ENCODE measurements at places on chromosomes 5 and 9.
A peak's percentile ranks its signal among the peaks of the same experiment; 100 is the strongest.

GRCh38 chr9:77176106-77176505 lies 1.2 kb upstream of the VPS13A start:
- DNase-seq = no peak

DNA sequence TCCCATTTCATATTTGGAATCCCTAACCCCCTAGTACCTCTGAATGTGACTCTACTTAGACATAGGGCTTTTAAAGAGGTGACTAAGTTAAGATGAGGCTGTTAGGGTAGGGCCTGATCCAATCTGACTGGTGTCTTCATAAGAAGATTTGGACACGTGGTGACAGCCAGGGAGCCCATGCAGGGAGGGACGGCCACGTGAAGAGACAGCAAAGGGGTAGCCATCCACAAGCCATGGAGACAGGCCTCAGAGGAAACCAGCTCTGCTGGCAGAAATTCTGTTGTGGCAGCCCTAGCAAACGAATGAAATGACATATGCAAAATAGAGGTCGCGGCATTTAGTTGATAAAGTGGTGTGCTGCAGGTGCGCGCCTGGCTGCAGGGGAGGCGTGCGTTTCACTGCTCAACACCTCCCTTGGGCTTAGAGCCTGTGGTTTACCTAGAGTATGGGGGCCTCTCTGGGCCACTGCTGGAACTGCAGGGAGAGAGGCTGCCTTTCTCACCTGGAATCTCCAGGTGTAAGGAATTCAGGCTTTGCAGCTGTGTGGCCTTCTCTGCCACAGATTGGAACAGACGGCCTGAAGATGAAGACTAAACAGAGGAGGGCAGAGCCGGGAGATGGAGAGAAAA lies 7.1 kb upstream of the AFAP1L1 start:
- DNase-seq = peak; percentile 62

DNA sequence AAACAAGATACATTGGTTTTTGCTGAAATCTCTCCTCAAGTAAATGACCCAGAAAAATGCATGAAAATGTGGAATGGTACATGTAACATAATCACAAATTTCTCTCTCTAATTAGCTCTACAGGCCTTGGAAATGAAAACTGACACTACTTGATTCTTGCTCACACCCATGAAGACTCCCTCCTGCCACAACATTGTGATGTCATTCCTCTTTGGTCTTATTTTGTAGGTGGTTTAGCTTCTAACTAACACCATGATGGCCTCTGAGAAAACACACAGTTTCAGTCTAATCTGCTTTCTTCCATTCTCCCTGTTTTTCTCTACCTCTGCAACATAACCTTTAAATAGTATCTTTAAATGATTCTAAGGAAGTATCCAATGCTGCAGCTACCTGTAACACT lies 78.6 kb upstream of the FAM174A start:
- no peak for DNase-seq

DNA sequence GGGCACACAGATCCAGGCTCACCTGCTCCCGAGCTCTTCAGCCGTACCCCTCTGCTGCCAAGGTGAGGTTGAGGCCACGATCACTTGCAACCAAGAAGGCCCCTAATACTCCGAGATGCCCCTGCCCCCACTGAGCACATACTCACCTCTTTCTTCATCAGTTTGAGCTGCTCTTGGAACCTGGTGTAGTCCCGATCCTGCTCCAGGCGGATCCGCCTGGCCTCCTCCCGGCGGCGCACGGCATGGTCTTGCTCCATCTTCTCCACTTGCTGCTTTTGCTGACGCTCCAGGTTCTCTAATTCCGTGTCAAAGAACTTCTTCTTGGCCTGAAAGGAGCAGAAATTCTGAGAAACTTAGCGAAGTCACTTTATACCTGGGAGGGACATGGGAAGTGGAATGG lies 75.7 kb upstream of the FBXW11 start:
- DNase-seq = no peak

DNA sequence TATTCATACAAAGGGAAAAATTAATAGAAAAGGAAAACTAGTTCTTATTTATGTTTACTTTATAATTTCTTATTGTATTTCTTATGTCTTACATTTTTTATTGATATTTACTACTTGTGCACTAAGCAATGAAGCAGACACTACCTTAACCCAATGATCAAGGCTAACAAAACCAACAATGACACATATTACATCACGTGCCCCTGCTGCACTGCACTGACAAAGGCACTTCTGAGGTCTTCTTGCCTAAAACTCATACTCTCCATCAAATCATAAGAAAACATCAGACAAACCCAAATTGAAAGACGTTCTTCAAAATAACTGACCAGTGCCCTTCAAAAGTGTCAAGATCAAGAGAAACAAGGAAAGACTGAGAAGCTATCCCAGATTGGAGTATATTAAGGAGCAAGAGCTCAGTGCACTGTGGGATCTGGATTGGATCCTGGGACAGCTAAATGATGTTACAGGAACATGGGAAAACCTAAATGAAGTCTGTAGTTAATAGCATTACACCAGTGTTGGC lies 230.9 kb downstream of the AUH start:
- DNase-seq = no peak

GRCh38 chr5:170795154-170795553 lies 11.6 kb downstream of the GABRP start:
- no peak for DNase-seq

DNA sequence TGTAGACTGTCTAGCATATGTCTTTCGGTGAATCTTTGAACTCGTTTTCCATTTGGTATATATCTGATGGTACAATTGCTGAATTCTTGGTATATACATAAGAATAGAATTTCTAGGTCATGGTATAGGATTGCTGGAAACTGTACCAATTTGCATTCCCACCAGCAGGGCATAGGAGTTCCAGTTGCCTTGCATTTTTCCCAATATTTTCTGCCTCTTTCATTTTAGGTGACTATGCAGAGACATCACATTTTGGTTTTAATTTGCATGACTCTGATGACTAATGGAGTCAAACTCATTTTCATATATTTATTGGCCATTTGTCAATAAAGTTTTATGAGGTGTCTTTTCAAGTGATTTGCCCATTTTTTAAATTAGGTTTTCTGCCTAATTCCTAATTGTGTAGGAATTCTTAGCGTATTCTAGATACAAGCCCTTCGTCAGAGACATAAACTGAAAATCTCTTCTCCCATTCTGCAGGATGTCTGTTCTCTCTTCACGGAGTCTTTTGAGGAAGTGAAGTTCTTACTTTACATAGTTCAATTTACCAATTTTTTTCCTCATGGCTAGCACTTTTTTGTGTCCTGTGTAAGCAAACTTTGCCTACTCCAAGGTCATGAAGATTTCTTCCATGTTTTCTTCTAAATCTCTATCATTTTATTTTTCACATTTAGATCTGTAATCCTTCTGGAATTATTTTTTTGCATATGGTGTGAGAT lies 28.9 kb upstream of the PDCD1LG2 start:
- no peak for DNase-seq

DNA sequence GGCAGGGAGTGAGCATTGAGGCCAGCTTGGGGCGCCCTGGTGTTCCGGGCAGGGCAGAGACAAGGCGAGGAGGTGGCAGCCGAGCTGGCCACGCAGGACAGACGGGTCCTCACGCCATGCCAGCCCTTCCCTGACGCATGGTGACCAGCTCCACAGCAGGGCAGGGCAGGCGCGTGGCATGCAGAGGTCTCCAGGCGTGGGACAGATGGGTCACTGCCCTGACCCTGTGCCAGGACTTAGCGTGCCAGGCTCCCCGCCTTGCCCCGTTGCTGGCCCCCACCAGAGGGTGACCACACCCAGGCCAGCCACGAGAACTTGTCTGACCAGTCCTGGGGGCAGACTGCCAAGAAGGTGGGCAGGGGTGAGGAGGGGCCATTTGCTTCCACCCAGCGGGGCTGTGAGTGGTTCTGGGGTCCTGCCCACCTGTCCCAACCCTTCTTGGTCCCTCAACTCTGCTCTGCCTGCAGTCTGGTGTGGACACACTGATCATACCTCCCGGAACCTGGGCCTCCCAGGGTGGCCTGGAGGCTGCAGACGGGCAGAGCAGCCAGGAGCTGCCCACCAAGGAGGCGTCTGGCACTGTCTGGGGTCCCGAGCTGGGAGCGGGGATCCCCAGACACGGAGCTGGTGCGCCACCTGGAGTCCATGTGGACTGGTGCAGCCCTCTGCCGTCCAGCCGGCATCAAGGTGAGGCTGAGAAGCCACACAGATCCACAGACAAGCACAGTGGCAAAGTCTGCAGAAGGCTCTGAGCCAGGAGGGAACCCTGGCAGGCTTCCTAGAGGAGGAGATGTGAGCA lies at the start of gene RNF224:
RNF224 (plus strand) TSS at position 449 of the 799 bp plus-strand sequence. CDS start 834 bp downstream, outside the sequence.
- peak; percentile 75 for DNase-seq

DNA sequence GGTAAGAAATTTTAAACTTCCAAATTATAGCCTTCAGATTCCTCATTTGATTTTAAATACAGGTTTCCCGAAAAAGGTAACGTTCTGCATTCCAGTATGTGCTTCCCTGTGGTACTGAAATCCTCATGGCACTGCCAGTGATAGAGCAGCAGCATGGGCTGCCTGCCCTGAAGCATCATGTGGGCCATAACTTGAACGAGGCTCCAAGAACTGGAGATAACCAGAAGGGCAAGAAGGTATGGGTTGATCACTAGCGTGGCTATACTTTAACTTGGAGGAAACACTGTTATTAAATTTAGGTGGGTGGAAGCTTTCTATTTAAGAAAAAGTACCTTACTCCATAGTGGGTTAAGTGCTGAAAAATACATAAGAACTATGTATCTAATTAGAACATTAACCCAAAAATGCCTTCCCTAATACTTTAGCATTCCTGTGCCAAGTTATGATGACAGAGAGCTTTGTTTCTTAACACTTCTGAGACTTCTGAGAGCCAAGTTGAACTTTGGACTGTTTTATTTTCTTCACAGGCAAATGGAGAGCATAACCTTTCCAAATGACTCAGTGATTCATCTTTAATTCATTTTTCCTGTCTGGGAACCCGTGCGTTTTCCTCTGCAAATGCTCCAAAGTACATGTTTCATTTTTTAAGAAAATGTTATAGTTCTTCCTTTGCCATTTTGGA lies 191.5 kb upstream of the GNA14 start:
- DNase-seq = no peak

DNA sequence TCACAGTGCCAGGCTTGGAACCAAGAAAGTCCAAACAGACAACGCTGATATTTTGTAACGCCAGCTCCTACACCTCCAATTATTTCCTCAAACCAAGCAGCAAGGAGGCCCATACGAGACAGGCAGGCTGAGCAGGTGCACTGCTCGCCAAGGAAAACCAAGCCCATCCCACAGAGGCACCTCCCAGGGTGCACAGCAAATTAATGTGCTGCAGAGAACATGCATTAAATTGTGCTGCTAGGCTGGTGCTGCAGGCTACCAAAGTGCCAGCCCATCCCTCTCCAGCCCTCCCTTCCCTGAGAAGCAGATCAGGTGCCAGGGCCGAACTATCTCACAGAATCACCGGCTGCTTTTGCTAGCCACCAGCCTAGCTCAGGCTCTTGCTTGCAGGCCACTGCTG lies 137.8 kb downstream of the PAX5 start:
- peak; percentile 35 for DNase-seq

DNA sequence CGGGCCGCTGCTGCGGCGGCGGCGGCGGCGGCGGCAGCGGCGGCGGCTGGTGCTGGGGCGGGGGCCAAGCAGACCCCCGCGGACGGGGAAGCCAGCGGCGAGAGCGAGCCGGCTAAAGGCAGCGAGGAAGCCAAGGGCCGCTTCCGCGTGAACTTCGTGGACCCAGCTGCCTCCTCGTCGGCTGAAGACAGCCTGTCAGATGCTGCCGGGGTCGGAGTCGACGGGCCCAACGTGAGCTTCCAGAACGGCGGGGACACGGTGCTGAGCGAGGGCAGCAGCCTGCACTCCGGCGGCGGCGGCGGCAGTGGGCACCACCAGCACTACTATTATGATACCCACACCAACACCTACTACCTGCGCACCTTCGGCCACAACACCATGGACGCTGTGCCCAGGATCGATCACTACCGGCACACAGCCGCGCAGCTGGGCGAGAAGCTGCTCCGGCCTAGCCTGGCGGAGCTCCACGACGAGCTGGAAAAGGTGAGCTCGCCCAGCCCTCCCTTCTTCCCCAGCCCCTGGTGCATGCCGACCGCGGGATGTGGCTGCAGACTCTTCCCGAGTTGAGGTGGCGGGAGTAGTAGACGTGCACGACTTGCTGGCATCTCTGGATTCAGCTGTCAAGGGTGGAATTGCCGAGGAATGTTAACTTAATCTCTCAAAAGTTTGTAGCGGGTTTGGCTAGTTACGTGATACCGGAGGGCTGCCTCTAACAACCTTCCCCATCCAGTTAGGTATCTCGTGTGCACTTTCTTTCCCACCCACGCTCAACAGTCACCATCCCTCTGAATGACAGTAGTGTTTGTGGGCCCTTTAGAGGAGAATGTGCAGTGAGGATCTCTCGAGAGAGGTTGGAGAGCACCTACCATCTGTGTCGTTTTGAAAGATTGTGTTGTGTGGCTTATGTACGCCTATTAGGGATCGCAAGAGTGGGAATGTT lies 932 bp downstream of the SLC12A2 start:
- no peak for DNase-seq

- DNase-seq = no peak
These were observed 15.4 kb downstream of the SEMA6A start for GRCh38 chr5:116559239-116559638.

DNA sequence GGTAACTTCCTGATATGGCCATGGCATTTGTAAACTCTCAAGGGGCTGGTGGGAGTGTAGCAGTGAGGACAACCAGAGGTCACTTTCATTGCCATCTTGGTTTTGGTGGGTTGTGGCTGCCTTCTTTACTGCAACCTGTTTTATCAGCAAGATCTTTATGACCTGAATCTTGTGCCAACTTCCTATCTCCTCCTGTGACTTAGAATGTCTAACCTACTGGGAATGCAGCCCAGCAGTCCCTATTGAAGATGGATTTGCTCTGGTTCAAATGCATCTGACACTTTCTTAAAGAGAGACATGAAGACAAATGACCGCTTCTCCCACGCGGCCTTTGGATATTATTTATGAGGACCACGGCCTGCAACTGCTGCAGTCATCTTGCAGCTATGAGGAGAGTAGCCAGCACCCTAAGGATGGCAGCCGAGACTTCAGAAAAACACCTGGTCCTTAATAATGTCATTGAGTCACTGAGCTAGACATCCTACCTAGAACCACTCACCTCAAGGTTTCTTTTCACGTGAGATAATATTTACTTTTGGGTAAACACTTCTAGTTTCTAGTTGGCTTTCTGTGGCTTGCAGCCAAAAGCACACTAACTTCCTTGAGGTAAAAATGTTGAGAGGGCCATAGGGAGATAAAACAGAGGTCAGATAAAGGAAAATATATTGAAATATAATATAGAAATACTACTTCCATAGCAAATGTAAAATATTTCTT lies 28.2 kb downstream of the CETN3 start:
- no peak for DNase-seq

DNA sequence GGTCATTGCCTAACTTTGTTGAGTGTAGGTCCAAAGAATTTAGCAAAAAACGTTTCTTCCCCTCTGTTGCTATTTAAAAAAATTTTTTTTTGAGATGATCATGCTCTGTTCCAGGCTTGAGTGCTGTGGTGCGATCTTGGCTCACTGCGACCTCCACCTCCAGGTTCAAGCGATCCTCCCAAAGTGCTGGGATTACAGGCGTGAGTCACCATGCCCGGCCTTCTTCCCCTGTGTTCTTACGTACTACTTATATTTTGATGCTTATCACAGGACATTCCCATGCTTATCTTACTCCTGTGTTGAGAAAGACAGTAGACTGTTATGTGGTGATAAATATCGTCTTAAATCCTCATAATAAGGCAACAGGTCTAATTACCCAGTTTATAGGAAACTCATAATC lies 2.5 kb downstream of the ACER2 start:
- DNase-seq = no peak

- no peak for DNase-seq
These were observed 3.8 kb downstream of the ZNF618 start for GRCh38 chr9:113879911-113880310.

GRCh38 chr9:134144801-134145200 lies 8.9 kb downstream of the WDR5 start:
- DNase-seq = no peak

Measured in COR-L47 (cell line).